ENCODE measurements at places on chromosomes 7 and 10. TPM values are rescaled to one million over a fixed set of nuclear protein-coding genes. Genes with fewer than 3 reads are reported as not detected.

Gene PFKFB3
- 31.7 TPM for polyA plus RNA-seq

Gene SLC29A4
- 4.3 TPM for polyA plus RNA-seq

Gene ANXA8
- 6.7 TPM for polyA plus RNA-seq

Gene NKX2-3
- 0.16 TPM for polyA plus RNA-seq

Gene OR2A7
- 1.1 TPM for polyA plus RNA-seq

Gene NEUROG3
- not detected for polyA plus RNA-seq

Gene WEE2
- 0.20 TPM for polyA plus RNA-seq

Gene CRTAC1
- 11.5 TPM for polyA plus RNA-seq
